ENCODE measurements at places on chromosomes 16 and 17.

DNA sequence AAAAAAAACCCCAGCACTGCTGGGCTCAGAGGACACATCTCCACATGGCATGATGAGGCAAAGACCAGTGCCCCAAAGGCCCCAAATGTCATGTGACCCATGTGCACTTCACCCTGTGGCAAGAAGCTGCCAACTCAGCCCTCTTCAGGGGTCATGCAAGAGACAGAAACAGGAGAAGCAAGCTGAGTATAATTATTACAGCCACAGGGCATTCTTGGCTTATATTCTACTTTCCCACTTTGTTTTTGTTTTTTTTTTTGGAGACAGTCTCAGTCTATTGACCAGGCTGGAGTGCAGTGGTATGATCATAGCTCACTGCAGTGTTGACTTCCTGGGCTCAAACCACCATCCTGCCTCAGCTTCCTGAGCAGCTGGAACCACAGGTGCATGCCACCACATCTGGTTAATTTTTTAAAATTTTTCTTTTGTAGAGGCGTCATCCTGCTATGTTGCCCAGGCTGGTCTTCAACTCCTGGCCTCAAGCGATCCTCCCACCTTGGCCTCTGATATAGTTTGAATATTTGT is 32.7 kb upstream of the LITAF start:
- DNase-seq = no peak

DNA sequence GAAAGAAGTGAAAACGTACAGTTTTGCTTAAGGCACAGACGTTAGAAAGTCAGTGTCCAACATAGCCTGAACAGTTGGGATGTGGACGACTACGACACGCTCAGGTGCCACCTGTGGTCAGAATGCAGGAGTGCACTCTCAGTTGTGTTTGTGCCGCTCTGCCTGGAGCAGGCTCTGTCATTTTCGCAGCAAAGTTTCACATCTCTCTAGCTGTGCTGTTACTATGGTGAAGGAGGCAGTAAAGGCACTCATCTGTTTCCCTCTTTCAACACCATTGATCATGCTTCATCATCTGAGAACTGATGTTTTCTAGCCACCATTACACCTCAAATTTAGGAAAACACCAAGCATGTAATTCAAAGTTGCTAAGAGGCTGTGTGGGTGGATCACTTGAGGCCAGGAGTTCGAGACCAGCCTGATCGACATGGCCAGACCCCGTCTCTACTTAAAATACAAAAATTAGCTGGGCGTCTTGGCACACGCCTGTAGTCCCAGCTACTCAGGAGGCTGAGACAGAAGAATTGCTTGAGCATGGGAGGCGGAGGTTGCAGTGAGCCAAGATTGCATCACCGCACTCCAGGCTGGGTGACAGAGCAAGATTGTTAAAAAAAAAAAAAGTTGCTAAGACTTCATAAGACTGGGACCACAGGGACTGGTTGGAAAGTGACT is 44.9 kb upstream of the DNAJA2 start:
- no peak for DNase-seq

DNA sequence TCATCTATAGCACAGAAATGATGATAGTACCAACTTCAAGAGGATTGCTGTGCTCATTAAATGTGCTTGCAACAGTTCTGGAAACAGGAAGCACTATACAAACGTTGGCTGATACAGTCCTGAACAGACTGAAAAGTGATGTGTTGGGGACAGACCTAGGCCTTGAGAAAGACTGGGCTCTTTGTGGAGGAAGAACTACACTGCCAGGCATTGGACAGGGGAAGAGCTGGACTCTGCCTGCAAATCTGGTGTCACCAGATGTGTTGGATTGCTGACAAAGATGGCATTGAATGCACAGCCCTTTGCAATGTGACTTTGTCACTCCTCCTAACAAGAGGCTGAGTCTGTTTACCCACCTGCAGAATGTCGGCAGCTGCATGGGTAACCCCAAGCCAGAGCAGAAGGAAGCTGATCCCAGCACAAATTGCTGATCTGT is 12.4 kb upstream of the ST6GALNAC2 start:
- DNase-seq = no peak

- no peak for DNase-seq
These were observed 60.6 kb downstream of the HLF start for GRCh38 chr17:55325406-55325805.

GRCh38 chr16:10835281-10835931 is 16.8 kb upstream of the TVP23A start:
- no peak for DNase-seq

DNA sequence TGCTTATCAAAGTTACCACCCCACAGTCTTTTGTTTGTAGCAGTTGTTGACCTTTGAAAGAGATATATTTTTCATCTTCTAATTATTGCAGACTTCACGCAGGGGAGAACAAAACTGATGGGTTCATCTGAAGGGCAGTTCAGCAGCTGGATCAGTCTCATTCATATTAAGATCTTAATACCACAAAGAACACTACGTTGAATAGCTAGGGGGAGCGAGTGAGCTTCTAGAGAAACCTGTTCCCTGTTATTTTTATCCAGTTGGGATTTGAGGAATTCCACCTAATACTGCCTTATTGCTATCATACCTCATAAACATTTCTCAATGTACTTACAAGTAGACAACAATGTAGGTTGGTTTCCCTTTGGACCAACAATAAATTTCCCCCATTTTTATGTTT is 306.1 kb upstream of the KIF2B start:
- no peak for DNase-seq

GRCh38 chr16:78396673-78397072 is 297.2 kb downstream of the WWOX start:
- no peak for DNase-seq

DNA sequence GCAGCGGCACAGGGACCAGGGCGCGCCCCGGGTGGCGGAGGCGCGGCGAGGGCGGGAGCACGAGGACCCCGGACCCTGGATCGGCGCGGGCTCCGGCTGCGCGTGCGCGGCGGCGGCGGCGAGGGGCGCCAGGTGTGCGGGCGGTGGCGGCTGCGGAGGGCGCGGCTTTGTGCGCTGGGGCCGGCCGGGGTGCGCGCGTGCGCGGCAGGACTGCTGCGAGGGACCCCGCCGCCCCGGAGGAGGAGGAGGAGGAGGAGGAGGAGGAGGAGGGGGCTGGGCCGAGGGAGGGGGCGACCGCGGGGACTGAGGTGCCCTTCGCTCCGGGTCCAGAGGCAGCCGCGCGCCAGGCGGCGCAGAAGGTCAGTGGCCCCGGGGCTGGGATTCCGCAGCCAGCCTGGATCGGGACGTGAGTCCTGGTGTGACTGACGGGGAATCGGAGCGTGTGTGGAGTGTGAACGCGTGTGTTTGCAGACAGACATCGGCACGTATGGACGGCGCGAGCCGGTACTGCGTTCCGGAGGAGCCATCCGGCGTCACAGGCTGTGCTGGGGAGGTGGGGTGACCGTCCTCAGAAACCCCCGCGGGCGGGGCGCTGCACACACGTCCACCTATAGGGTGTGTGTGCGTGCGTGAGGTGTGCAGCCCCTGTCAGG is 19.5 kb upstream of the RAP1GAP2 start:
- DNase-seq = no peak

GRCh38 chr16:70781800-70782199 is 19.2 kb downstream of the VAC14 start:
- no peak for DNase-seq

GRCh38 chr17:55466671-55467070 is 44.6 kb downstream of the SMIM36 start:
- DNase-seq = no peak

Data from CMK (cell line).